ENCODE measurements at places on chromosomes 5 and 9.

- DNase-seq = no peak
Measured at GRCh38 chr9:92590377-92590776, 54.6 kb upstream of the ECM2 start.

DNA sequence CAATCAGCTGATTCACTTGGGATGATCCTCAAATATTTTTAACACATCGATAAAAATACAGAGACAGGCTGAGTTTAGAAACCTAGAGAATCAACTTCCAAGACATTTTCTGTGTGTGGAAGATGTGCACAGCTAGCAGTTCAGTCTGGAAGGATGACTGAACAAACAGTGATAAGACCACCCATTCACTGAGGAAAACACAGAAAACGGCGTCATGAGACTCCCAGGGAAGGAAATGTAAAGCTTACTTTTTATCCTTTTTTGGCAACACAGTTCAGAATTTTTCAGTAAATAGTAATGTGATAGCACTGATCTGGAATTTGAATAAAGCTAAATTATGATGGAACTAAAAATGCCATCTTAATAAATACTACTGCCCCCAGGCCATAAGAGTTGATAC is 277.6 kb downstream of the SEMA5A start:
- DNase-seq = no peak

GRCh38 chr9:116003397-116003796 is 150.2 kb upstream of the PAPPA start:
- DNase-seq = no peak

- DNase-seq = no peak
Measured at GRCh38 chr5:82879089-82879488, 198.1 kb downstream of the TMEM167A start.

DNA sequence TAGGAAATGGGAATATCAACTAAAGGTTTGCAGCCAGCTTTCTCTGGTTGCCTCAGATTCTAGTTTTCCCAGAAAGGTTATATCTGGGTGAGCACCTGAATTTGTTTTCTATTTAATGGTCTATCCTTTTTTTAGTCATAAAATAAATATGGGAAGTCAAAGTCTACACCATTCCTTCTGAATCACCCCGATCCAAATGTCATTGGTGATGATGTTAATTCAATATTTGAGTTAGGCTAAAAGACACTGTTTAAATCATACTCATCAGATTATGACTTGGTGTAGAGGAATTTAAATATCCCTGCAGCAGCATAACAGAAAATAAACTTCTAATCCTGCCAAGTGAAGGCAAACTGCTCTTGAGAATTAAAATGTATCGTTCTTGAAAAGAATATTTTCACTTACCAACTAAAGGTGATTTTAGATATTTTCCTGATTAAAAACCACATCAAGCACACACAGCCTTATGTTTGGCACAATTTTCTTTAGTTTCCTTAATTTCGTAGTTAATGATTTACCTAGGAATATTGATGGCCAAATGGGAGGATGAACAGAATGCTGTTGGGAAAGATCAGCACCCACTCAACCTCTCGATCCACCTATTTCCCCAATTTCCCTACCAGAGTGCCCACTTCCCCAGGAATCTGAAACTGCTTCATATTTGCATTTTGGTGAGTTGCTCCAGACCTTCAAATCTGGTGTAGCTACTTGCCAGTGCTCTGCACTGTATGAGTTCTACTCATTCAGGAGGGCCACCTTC is 103.1 kb upstream of the TSLP start:
- no peak for DNase-seq

DNA sequence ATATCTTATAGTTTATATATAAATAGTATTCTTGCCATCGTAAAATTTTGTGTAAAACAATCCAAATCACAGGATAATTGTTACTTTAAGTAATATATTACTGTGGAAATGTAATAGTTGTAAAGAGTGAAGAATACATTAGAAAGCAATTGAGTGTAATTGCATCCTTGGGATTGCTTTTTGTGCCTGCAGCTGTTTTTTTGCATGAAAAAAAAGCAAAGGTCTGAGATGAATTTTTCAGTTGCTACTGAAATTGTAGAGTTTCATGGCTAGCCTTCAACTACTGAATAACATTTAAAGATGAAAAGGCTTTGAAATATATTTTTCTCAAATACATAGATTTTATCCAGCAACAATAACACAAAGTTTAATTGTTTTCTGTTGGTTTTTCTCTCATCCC is 232.0 kb upstream of the FAM174A start:
- DNase-seq = no peak

GRCh38 chr9:14907696-14908095 is 2.5 kb downstream of the FREM1 start:
- DNase-seq = no peak

DNA sequence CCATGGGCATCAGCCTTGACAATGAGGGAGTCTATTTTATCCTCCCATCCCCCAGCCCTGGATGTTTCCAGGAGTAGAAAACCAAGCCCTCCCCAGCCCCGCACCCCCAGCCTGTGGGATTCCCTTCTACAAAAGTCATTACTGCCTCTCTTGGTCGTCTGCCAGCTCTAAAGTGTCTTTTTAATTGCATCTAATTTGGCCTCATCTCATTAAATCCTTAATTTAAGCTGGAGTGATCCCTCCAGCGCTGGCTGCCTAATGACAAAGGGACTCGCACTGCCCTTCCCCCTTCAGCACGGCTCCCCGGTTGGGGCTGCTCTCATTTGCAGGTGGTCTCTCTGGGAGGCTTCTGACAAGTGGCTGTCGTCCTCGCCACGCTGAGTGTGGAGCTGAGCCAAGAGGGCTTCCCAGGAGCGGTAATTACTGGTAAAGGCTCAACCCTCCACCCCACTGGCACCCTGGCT is 107.9 kb upstream of the ALDH1B1 start:
- no peak for DNase-seq

GRCh38 chr5:139446956-139447779 is 7.8 kb upstream of the DNAJC18 start:
- no peak for DNase-seq

GRCh38 chr5:133778636-133779035 is 166.3 kb upstream of the FSTL4 start:
- no peak for DNase-seq

DNA sequence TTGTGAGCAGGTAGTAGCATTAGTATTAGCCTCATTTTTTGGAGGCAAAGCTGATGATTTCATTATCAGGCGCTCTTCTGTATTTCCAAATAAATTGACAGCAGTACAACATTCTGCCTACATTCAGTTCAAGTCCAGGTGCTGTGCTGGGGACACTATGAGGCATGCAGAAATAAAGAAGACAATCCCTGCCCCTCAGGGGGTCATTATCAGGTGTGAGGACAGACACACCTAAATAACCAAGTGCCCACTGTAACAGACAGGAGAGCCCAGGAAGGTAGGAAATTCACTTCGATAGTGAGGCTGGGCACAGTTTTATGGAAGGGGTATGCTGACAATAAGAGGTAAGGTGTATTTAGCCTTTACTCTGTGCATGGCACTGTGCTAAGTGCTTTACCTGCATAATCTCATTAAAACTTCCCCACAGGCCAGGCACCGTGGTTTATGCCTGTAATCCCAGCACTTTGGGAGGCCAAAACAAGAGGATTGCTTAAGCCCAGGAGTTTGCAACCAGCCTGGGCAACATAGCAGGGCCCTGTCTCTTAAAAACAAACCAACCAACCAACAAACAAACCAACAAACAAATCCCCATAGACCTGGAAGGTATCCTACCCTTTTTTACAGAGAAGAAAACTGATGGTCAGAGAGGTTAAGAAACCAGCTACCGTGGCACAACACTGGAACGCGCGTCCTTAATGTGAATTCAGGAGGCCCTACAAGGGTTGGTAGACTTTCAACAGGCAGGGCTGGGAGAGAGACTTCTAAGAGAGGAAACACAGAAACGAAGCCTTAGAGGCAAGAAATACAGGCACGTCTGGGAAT is 17.5 kb upstream of the GPX3 start:
- DNase-seq = no peak

- DNase-seq = no peak
Measured at GRCh38 chr5:96084874-96085506, 123.3 kb upstream of the ELL2 start.

DNA sequence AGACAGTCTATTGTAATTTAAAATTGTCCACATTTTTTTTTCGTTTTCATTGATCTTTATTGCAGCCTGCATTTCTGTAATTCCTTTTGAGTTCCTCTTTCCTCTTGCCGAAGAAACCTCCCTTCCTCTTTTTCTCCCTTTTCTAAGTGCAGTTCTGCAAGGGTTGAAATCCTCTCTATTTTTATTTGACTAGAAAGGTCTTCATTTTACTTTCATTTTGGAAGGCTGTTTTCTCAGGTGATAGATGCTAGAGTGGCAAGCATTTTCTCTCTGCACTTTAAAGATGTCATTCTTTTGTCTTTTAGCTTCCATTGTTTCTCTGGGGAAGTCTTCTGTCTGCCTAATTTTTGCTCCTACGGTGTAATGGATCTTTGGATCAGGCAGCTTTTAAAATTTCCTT is 248.5 kb downstream of the SMARCA2 start:
- DNase-seq = no peak

All from central memory CD4-positive, alpha-beta T cell (primary cell).